Right lung (tissue), 10 donors: ENCODE measurements at places on chromosomes 7 and 10.

DNA sequence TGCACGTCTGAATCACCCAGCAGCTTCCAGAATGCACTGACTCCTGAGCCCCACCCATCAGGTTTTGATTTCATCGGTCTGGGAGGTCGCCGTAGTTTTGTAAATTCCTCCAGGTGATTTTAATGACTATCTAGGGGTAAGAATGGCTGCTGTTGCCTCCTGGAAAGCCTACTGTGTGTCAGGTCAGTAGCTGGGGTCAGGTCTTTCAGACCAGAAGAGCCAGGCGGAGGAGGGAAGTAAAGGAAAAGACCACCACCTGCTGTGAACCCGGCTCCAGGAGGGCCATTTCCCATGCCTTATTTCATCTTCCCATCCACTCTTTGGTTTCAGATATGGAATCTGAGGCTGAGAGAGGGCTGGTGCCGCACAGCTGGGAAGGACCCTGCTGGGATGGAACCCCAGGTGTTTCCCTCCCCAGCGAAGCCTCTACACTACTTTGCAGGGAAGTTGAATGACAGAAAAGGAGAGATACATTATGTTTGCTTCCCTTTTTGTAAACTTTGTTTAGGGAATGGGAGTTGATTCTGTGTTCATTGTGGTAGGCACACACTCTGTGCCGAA, 19.8 kb downstream of the ADAMTS14 start:
- no peak for DNase-seq

GRCh38 chr7:33466203-33466602, 336.8 kb downstream of the BBS9 start:
- no peak for DNase-seq

GRCh38 chr10:78729800-78730199, 339.0 kb upstream of the ZMIZ1 start:
- no peak for DNase-seq

- no peak for DNase-seq
Measured at GRCh38 chr7:147296986-147297385, 1180.4 kb downstream of the CNTNAP2 start.

GRCh38 chr10:110490640-110491039, 7.1 kb upstream of the DUSP5 start:
- DNase-seq = no peak

GRCh38 chr7:88395715-88396114, 89.0 kb upstream of the STEAP4 start:
- DNase-seq = no peak

DNA sequence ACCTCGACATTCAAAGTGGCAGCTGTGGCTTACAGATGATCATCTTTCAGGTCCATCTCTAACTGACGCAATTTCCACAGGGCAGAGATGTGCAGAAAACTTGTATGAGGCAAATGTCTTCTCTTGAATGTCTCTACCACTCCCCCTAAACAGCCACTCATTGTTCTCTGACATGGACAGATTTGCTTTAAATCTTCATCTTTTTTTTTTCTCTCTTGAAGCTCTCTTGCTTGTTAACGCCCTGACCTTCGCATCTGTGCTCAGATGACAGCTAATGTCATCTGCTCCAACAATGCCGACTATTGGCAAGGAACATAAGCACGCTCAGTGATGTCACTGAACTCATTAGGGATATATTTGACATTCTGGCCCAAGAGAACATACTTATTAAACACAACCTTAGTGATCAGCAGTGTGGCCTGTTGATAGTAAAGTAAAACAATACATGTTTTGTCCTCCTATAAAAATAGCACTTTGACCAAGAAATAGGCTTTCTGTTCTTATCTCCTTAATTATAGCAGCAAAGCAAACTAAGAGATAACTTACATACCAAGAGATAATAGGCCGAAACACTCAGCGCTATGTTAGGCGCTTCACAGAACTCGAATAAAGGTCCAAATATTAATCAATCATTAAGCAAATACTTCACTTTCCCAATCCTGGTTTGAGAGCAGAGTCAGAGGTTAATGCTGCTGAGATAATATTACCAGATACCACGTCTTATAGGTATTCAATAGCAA, 583.5 kb downstream of the PARD3 start:
- DNase-seq = no peak

DNA sequence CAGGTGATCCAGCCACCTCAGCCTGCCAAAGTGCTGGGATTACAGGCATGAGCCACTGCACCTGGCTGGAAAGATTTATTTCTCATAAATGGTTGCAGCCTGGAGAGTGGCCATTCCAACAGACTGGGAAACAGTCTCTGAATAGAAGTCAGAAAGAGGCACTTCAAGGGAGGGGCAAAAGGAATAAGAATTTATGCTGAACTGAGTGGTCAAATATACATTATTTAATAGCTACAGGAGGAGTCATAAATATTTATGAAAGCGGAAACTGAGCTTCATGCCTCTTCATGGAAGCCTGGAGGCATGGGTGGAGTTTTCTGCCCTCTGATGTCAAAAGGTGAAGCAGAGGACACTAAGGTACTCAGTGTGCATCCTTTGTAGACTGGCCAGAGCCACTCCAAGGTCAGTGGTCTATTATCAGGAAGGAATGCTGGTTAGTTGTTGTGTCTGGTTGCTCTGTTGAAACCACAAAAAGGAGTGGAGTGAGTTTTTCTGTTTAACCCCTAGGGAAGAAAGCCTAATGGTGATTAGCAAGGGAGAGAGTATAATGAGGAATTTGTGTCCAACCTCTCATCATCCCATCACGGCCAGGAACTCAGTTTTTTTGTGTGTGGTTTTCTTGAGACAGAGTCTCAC, 9.3 kb upstream of the NRBF2 start:
- no peak for DNase-seq

- no peak for DNase-seq
Measured at GRCh38 chr10:90856261-90856660, 1.6 kb downstream of the HTR7 start.

GRCh38 chr7:116673457-116673865, 1.5 kb downstream of the MET start:
- no peak for DNase-seq

GRCh38 chr10:86410542-86411124, 44.0 kb upstream of the GRID1 start:
- DNase-seq = no peak

GRCh38 chr10:14904316-14904732, 25.7 kb downstream of the SUV39H2 start:
- DNase-seq = no peak

DNA sequence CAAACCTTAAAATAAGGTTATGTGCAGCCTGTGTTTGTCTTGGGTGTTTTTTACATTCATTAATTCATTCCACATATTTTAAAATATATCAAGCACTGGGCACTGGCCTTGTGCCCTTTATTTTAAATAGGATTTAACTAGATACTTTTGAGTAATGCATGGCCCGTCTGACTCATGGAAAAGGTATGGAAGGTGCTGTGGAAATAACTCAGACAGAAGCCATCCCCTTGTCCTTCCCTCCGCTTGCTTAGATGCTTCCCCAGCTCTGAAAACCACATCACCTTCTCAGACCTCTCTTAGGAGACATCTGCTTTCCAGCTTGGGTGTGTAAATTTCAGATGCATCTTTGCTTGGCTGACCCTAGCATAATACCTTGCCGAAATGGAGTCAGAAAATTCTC, 30.5 kb downstream of the SLC18A2 start:
- no peak for DNase-seq

- peak; percentile 86 for DNase-seq
Measured at GRCh38 chr10:17113889-17114540, 15.6 kb downstream of the CUBN start.

GRCh38 chr7:45575501-45576248, 1.5 kb downstream of the ADCY1 start:
- no peak for DNase-seq

DNA sequence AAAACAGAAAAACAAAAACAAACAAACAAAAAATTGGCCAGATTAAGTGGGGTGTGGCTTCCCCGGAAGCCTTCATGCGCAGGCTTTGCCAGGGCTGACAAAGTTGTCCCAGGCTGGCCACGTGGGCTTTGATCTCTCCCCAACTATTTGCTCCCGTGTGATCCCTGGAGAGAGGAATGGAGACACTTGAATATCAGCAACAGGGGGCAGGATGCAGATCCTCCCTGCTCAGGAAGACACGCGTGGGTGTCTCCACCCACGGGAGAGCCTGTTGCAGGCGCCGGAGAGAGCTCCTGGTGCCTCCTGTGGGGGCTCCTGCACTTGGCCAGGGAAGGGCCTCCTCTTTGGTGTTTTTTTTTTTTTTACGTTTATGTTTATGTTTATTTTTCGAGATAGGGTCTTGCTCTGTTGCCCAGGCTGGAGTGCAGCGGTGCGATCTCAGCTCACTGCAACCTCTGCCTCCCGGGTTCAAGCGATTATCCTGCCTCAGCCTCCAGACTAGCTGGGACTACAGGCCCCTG, 19.0 kb downstream of the TRIM56 start:
- no peak for DNase-seq

DNA sequence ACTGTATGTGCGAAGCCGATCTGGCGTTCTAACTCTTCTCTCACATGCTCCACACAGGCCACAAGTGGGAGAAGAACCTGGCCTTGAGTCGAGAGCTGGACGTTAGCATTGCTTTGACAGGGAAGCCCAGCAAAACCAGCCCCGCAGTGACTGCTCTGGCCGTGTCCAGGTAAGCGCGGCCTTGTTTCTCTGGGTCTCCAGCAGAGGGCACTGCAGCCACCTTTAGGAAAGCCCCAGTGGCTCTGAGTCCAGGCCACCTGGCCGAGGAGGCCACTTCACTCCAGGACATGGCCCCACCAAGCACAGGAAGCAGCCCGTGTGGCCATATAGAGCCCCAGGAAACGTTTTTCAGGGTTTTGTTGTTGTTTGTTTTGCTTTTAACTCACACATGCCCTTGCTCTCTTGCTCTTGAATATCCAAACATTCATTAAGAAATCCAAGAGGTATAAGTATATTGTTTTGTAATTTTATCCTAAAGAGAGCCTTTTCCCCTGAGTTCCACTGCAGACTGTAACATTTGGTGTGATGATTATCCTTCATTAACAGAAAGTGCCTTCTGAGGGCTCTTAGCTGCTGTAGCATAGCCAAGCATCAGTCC, 41.8 kb upstream of the LRRC18 start:
- no peak for DNase-seq

- DNase-seq = no peak
Measured at GRCh38 chr10:124756156-124756903, 12.2 kb upstream of the FAM53B start.

- no peak for DNase-seq
Measured at GRCh38 chr10:113222207-113222606, 272.2 kb downstream of the TCF7L2 start.

DNA sequence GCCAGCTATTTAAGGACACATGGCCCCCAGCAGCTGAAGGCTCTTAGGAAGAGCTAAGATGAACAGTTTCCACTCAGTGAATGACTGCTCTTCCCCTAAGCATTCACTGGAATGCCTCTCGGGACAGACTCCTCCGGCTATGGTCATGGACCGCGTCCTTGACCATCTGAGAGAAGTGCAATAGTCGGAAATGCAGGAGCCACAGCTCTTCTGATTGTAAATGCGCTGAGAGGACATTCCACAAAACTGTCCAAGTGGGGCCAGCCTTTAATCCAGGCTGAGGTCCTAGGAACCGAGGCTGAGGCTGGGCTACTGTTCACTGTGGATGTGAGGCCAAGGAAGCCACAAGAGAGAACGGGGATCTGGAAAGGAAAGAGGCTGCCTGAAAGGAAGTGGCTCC, 162.0 kb upstream of the TMEM72 start:
- no peak for DNase-seq

GRCh38 chr7:132009778-132010177, 453.4 kb upstream of the PODXL start:
- DNase-seq = no peak

GRCh38 chr7:92799446-92800211, 36.7 kb downstream of the CDK6 start:
- DNase-seq = no peak

DNA sequence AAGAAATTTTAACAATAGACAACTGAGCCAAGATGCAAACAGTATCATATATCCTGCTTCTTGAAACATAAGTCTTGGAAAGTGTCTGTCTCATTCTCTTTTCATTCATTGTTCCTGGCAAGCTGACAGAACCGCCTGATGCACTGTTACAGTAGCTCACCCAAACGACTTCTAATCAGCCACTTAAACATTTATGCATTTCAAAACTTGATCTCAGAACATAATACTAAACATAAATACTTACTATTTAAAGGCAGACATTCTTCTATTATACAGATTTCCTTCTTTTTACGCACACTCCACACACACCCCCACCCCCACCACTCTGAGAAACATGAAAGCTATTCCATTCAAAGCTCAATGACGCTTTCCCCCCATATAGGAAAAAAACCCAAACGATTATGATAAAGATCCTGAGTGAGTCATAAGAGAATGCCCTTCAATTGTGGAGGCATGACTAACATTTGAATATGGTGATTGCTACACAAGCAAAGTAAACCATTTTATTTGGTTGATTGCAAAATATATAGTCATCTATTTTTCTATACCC, 30.5 kb downstream of the SHTN1 start:
- no peak for DNase-seq
